Muscle of arm (tissue), 14 donors: ENCODE measurements at places on chromosomes 5 and 9. TPM values are rescaled to one million over a fixed set of nuclear protein-coding genes. Genes with fewer than 3 reads are reported as not detected.

- no peak for DNase-seq
Measured at GRCh38 chr9:92774274-92774673, 9.6 kb upstream of the BICD2 start.

GRCh38 chr5:104793031-104793754 lies 1230.6 kb upstream of the NUDT12 start:
- DNase-seq, result no peak

- no peak for DNase-seq
Measured at GRCh38 chr5:161685461-161685860, at the start of gene GABRA6. Gene GABRA6 (plus strand): TSS chr5:161685721. CDS start chr5:161685990, 269 bp downstream.

DNA sequence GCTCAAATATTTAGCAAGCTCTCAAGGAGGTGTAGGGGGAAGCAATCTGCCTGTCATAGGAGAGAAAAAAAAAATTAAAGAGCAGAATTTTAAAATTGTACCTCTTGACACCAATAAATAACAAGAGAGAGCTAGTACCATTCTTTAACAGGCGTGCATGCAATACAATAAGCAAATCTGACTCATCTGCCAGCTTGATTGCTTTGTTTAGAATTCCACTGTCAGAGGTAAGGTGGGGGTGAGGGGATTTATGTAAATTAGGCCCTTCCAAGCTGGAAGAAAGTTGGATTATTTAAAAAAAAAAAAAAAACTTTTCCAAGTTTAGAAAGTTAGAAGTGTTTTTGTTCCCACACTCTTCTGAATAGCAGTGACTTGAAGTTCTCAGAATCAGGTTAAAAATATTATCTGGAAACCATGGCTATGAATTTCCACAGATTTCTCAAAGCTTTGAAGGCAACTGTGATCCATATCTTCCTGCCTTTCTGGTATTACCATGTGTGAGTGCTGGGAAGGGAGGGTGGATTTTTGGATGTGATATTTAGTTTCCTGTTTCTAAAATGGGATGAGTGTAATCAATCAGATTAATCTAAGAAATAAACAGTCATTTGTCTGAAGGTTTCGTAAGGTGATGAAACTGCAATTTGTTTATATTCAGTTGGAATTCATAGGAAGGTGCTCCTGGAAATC lies 477.5 kb downstream of the TLE4 start:
- no peak for DNase-seq

DNA sequence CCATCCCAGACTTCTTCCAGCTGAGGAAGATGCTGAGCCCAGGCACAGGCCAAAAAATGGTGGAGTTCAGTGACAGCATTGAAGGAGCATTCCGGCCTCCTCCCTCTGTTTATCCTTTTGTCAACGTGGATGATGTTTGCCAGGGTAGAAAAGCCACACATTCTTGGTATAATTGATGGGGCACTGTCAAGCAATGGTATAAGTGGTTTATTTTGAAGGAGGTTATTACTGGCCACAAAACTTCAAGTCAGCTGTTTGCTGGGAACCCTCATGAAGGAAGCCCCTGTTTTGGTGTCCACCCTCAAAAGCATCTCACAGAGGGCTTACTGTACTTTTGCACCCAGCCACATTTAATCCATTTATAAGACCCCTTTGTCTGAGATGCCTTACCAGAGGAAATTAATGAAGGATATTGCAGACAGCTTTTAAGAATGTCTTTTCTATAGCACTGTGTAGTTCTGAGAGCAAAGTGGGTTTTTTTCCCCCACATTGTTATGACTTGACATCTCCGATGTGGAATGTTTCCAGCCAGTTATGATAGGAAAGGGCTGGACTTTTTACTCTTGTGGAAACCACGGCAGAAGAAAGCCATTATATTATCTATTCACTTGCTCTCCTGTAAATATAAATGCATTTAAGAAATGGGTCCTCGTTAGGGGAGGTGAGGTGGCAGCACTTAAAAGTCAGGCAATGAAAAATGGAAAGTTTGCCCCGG lies 95.5 kb upstream of the SPATA31D4 start:
- no peak for DNase-seq

GRCh38 chr9:133713150-133713959 lies 24.8 kb downstream of the SARDH start:
- DNase-seq, result no peak

DNA sequence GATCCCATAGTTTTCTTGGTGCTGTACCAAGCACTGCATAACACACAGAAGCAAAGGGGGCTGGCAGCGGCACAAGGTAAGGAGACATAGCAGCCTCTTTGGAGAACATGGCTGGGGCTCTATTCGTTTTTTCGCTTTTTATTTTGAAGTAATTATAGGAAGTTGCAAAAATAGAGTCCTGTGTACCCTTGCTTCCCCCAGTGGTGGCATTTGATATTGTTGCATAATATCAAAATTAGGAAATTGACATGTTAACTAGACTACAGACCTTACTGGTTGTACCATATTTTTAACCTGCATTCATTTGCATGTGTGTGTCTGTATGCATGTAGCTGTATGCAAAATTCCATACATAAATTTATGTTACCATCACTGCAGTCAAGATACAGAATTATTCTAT lies 6.6 kb upstream of the UBQLN1 start:
- no peak for DNase-seq

DNA sequence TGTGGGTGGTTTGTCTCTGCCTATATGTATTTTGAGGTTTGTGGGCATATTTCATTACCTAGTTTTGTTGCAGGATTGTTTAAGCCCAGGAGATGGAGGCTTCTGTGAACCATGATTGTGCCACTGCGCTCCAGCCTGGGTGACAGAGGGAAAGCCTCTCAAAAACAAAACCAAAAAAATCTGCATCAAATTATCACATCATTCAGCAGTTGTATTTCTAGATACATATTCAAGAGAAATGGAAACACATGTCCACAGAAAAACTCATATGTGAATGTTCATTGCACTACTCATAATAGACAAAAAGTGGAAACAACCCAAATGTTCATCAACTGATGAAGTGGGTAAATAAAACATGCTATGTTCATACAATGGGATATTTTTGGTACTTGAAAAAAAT lies 29.9 kb downstream of the HSPA4 start:
- no peak for DNase-seq

GRCh38 chr5:168300326-168301182 lies 9.1 kb downstream of the WWC1 start:
- DNase-seq, result no peak

GRCh38 chr9:93594041-93594756 lies 17.8 kb downstream of the PHF2 start:
- no peak for DNase-seq

GRCh38 chr9:135758056-135758455 lies 56.1 kb downstream of the KCNT1 start:
- DNase-seq, result no peak

GRCh38 chr5:96220610-96221390 lies 212.2 kb downstream of the PCSK1 start:
- no peak for DNase-seq

DNA sequence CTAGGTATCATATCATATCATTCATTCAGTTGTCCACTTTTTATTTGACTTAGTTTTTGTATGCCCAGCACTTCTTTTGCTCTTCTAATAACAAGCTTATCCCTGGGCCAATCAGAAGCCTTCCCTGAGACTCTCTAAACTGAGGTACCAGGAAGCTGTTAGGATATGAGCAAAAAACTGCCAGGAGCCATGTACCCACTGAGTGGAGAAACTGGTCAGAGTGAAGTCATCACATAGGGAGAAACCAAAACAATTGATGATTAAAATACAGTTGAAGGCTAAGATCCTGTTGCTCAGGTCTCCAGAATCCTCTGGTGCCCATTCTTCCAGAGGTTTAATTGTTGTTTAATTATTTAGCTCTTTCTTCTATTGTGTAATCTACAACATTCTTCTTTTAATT lies 120.2 kb downstream of the KIAA0825 start:
- DNase-seq, result no peak

DNA sequence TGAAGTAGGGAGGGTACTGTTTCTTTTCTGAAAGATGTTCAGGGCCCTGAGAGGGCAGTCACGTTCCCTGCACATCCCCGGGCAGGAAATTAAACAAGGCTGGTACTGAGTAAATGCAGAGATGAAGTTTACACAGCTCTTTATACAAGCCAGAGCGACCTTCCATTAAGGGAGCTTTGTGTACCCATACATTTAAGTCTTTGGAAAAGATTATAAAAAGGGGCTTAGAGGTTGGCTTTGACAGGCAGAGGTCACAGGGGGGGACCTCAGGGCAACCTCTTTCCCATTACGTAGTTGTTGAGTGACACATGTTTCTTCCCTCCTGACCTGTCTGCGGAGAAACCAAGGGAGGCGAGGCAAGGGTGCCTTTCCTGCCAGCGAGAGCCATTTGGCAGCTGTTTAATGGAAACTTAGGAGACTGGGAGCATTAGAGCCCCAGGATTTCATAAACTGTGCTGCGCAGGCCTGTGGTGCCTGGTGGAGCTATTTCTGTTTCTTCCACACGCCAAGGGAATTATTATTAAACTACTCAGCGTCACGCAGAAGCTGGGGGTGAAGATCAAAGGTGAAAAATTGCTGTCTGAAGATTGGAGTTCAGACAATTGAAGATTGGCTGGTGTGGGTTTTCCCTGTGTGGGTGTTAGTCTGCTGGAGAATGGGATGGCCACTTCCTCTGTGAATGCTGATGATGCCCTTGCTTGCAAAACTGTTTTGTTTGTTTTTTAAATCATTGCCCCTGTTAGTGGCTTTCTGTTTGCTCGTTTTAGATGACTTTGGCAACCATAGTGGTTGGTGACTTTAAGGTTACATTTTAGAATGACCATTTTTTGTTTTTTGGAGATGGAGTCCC lies 3.2 kb upstream of the SMIM32 start:
- no peak for DNase-seq

IL5 gene
- polyA plus RNA-seq, result not detected

GLRA1 gene
- not detected for polyA plus RNA-seq

ATOSB gene
- 10.6 TPM for polyA plus RNA-seq

PCDHB6 gene
- 1.8 TPM for polyA plus RNA-seq

GPR150 gene
- not detected for polyA plus RNA-seq

ADGRD2 gene
- polyA plus RNA-seq, result not detected

ZBTB43 gene
- polyA plus RNA-seq, result 12.6 TPM

ABHD17B gene
- 33.8 TPM for polyA plus RNA-seq

FOXD4L5 gene
- polyA plus RNA-seq, result 0.61 TPM
